ENCODE measurements at places on chromosomes 11 and 22. TPM values are rescaled to one million over a fixed set of nuclear protein-coding genes. Genes with fewer than 3 reads are reported as not detected.

The MRGPRD gene
- total RNA-seq, result not detected

DNA sequence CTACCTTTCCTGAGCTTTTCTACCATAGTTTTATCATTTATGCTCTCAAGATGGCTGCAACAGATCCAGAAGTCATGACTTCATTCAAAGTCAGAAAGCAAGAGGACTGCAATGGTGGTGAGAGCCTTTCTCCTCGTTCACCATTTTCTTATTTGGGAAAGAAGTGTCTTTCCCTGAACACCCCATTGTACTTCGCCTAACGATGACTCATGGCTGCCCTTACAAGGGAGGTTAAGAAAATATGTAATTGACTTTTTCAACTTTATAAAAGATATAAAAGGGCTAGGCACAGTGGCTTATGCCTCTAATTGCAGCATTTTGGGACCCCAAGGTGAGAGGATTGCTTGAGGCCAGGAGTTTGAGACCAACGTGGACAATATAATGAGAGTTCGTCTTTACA, 541.7 kb downstream of the METTL15 start:
- no peak for DNase-seq

DNA sequence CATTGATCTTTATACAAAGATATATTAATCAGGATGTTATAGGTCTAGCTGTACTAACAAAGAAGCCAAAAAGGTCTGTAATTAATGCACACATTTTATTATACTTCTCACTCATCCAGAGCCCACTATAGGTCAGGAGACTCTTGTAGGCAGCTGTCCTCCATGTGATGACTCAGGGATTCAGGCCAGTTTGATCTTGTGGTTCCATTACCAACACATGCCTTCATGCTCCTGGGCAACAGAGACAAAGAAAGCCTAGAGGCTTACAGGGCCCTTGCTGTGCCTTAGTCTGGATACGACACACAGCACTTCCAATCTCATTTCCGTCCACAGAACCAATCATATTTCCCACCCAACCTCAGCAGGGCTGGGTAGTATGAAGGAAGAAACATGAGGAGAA, 150.3 kb upstream of the NCAM1 start:
- DNase-seq, result no peak

GRCh38 chr22:19849835-19850762, 4.6 kb downstream of the GNB1L start:
- peak; percentile 84 for DNase-seq

DNA sequence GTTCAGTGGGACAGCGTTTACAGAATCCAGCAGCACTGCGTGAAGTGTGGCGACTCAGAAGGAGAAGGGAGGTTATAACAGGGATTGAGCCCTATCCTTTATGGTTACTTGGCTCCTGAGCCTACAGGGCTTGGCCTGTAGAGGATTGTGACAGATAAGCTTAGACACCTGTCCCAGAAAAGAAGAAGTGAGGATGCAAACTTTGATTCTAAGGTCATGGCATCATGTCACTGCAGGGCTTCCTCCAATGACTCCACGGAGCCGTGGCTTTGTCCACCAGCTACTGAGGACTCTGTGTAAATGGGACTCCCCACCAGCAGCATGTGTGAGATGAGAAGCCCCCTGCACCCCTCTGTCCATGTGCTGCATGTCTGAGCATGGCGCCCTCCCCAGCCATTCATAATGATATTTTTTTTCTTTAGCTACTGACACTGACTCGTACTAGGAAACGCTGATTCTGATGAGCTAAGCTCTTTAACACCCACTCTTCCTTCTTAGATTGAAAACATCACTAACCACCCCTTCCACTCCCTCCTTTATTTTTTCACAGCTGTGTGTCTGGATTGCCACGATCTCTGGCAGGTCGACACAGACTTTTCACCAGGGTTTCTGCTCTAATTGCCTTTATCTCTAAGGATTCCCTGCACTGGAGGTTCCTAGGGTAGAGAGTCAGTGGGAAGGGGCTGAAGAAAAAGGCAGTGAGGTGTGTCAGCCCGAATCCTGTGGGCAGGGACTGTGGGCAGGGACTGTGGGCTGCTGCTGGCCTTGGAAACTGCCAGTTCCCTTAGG, 65.5 kb upstream of the TTC12 start:
- DNase-seq, result no peak

GRCh38 chr11:128412847-128413791, 174.2 kb downstream of the ETS1 start:
- no peak for DNase-seq

DNA sequence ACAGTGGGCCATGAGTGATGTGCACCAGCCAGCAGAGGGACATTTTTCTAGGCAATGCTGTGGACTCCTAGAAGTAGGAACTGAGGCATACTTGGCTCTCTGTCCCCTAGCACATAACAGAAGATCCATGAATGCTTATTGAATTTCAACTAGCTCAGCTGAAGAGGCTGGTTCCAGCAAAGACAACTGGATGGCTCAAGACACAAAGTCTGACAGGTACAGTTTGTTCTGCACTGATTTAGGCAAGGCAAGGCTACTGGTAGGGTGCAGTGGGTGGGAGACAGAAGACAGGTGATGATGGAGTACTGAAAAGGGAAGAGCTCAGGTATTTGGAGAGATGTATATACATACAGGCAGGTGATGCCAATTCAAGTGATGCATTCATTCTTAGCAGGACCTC, 72.4 kb upstream of the USP47 start:
- DNase-seq, result no peak

DNA sequence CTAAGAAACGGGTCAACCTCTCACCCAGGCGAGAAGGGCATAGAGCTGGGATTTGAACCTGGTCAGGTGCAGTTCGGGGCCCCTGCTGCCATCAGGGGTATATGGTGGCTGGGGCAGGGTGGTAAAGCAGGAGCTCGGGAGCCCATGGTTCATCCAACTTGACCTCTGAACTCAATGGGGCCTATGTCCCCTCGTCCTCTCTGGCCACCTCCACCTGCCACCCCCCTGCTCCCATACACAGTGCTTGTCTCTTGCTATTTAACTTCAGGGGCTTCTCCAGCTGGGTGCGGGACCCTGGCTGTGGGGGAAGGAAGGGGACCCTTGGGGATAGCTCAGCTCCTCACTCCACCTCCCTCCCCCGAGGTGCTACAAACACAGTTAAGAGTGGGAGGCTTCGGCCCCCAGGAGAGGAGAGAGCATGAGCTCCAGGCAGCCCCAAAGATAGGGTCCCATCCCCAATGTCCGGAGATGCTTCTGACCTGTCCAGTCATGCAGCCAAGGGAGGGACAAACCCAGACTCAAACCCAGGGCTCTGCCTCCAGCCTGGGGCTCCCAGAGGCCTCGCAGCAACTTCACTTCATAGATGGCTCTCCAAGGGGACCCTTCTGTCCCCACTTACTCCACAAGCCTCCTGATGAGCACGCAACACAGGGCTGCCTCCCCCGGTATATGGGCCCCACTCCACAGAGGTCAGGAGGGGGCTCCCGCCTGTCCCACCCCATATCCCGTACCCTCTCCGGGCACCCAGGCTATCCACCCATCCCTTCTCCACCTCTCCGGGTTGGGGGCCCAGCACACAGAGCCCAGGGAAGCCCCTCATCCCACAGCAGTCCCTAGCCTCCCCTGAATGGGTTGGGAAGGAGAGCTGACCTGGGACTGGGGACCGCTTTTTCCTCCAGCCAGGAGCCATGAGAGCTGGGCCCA, 712 bp downstream of the IL2RB start:
- no peak for DNase-seq

DNA sequence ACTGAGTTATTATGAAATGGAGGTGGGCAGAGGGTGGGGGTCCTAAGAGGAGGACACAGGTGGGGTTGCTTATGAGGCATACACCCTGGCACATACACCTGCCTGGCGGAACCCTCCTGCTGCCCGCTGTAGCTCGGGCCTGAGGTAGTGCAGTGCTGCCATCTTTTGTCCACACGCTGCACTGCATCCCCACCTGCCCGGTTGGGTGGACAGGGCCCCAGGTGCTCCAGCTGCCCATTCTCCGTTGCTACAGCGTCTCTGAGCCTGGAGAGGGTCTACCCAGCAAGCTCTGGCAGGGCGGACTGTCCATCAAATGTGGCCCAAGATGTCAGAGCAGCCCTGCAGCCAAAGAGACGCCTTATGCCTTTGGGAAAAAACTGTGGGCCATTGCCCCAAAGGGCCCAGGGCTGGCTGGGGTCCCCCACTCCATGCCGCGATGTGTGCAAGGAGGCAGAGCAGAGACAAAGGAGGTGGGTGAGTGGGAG, 131.2 kb downstream of the BUD13 start:
- peak; percentile 73 for DNase-seq
